Stimulated activated CD4-positive, alpha-beta T cell treated with anti-CD3 and anti-CD28 coated beads, Interleukin-1b, Interleukin-23, amount 100 ng/mL, for 48 hours (primary cell): ENCODE measurements at places on chromosomes 2 and 18.
A peak's percentile ranks its signal among the peaks of the same experiment; 100 is the strongest.

GRCh38 chr2:226665306-226665831 is 134.3 kb downstream of the IRS1 start:
- no peak for DNase-seq

DNA sequence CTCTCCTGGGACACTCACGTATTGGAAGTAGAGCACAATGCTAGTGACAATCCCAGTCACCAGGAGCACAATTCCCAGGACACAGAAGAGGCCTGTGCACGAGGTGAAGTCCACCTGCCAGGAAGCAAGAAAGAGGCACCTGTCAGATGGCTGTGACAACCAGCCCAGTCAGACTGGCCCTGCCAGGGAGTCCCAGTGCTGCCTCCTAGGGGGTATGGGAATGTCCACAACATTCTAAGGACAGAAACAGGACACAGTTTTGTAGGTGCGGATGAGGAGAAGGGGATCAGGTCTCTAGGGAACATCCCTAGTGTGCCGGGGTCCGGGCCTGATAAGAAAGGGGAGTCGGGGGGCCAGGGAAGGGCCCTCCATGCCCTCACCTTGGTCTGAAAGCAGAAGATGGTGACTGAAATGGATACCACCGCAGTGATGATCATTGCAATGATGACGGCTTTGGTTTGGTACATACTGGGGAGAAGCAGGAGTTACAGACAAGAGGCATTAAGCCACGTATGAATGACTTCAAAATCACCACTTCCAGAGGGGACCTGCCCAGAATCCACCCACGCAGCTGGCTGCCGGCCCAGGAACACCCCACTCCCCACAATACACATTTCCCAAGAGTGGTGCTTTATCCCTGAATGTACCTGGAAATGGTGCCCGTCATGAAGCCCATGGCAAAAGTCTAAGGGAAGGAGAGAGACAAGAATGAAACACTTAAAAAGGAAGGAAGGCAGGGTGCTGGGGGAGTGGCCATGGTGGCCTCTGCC is 6.9 kb downstream of the PNKD start:
- no peak for DNase-seq

GRCh38 chr2:121584741-121585140 is 54.1 kb downstream of the RNU4ATAC start:
- DNase-seq, result no peak

DNA sequence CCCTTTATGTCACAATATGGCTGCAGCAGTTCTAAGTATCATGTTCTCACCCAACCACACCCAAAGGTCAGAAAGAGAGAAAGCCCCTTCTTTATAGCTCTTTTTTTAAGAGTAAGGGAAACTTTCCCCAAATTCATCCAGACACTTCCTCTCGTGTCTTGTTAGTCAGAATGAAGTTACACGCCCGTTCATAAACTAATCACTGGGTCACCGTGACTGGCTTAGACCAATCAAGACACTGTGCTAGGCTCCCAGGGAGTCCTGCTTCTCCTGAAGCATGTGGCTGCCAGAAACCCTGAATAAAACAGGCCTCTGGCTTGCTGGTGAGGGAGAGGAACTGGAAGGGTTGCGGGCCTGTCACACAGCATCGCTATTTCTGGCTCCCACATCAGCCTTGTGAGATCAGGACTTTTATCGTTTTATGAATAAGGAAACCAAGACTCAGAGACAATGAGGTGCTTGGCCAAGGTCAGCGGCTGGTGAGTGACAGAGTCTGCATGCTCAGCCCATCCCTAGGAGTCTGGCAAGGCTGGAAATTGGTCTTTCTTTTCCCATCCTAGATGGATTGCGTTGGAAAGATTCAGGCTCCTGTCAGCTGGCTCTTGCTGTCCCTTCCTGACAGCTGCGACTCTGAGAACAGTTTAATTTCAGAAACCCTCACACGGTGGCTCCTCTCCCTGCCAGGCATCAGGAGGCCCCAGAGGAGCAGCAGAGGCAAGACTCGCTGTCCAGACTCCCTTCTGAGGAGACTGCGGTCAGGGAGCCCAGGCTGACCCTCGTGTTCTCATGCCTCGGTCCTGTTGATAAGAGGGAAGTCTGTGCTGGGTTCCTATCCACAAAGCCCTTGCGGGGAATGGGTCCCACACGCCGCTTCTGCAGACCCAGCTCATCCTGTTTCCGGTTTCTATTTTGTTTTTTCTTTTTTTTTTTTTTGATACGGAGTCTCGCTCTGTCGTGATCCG is 104.5 kb upstream of the TAF1B start:
- peak; percentile 54 for DNase-seq

- DNase-seq, result no peak
Observed at GRCh38 chr2:86123328-86123925, 17.4 kb downstream of the PTCD3 start.

GRCh38 chr2:176135035-176135440 is 5.5 kb downstream of the HOXD8 start:
- DNase-seq, result no peak
